NCI-H1092 (cell line): ENCODE measurements at places on chromosomes 16 and 17.

DNA sequence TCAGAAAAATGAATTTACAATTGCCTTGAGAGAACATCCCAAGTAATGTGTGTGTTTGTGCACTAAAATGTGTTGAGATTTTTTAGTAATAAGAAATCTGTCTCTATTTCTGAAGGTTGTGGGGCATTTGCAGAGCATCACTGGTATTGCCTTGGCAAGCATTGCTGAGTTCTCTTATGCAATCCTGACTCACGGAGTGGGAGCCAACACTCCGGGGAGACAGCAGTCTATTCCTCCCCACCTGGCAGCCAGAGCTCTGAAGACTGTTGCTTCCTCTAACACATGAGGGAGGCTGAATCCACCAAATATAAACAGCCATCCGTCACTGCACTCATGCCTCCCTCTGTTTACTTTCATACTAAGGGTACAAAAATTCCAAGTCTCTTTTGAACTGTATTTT lies 10.6 kb downstream of the CNTD1 start:
- DNase-seq = no peak

GRCh38 chr17:66633317-66633965 lies 201.5 kb upstream of the CACNG5 start:
- no peak for DNase-seq

- no peak for DNase-seq
Observed at GRCh38 chr16:56929639-56930038, 2.3 kb upstream of the HERPUD1 start.

DNA sequence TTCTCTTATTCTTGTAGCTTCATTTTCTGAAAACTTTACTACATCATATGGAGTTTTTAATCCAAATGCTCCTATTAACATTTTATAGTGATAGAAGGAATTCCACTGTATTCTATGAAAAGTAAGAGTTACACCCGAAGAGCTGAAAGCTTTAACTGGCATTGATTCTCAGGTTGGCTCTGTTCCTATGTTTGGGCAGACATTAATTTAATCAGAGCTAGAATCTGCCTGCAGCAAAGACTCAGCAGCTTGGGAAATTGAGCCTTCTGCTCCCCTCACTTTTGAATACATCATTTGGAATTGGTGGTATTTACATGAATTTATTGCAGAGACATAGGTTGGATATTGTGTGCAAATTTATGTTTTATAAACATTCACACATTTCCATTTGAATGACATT lies 1494.7 kb downstream of the CDH8 start:
- no peak for DNase-seq

DNA sequence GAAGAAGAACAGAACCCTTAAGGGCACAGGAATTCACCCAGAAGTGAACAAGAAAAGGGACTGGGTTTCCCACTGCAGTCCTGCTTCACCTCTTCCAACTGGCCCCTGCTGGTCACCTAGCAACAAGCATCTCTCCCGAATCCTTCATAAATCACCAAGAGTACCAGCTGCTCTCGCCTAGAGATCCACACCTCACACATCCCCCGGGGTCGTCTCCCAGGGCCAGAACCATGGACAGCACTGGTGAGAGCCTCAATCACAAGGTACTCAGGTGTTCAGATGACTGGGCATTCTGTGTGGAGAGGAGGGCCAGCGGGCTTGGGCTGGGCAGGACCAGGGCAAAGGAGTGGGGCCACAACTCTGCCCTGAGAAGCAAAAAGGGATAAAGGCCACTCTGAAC lies 65.9 kb downstream of the CCT6B start:
- DNase-seq = no peak

DNA sequence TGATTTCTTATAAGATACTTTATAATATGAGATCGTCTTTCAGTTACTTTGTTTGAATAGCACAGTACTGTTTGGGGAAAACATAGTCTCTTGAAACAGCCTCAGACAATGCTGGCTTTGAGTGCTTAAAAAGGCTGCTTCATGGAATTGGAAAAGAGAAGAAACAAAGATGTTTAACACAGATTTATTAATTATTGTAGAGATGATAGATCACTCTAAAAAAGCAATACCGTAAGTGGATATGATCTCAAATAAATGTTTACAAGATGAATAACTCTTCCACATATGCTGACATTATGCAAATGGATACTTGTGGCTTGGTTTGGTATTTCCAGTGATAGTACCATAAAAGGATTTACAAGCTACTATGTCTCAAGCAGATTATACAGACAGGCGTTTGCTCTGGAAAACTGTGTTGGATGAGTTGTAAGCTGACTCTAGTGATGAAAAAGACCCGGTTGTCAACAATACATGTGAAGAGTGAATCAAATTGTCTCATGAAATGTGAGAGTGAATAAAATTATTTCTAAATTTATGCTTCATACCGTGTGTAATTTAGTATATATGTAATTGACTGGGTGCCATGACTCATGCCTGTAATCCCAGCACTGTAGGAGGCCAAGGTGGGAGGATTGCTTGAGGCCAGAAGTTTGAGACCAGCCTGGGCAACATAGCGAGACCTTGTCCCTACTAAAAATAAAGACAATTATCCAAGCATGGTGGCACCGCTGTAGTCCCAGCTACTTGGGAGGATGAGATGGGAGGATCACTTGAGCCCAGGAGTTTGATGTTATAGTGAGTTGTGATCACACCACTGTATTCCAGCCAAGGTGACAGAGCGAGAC lies 105.4 kb downstream of the FTO start:
- DNase-seq = no peak

GRCh38 chr16:85554114-85554888 lies 58.8 kb upstream of the GSE1 start:
- peak; percentile 45 for DNase-seq

- no peak for DNase-seq
Observed at GRCh38 chr17:37301288-37301687, 74.5 kb upstream of the C17orf78 start.
